T follicular helper cell (primary cell): ENCODE measurements at places on chromosomes 11 and 22.

GRCh38 chr11:81970886-81971285 lies 762.8 kb downstream of the FAM181B start:
- no peak for DNase-seq

DNA sequence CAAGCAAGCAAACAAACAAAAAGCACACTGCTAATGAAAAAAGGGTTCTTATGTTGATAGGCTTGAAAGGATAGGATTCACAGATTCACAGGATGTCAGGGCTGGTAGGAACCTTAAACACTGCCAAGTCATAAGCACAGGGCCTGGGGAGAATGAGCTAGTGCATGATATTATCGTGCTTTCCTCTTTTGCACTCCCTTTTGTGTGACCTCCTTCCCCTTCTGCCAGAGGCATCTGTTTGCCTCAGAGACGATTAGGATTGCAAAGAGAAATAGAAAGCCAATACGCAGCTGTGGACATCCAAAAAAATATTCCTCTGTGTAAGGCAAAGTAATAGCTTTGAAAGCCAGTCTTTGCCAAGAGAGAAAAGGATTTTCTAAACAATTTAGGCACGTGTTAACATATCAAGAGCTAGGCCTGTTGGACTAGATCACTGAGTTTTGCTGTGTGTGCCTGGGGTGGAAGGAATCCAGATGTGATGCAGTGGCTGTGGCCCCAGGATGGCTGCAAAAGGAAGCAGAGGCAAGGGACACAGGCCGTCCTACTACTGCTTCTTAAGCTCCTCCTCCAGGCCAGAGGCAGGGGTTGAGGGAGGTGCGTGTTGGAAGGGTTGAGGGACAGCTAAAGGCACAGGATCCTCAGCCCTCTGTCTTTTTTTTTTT lies 30.6 kb downstream of the MCHR1 start:
- no peak for DNase-seq

GRCh38 chr11:75140269-75141138 lies 10.4 kb upstream of the SLCO2B1 start:
- peak; percentile 68 for DNase-seq

DNA sequence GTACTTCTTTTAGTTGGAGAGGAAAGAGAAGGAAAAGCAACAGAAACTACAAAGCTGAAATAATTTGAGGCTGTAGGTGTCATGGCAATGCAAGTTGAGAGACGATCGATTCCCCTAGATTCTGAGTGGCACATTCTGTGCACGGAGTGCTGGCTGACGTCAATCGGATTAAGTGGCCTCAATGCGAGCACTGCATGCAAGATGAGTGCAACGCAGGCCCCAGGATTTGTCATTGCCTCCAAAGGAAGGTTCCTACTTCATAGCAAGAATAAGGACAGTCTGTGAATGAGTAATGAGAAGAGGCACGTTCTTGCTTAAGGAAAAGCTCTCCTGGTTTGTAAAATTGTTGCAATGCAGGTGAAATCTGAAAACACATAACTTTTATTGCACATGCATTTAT lies 892.4 kb downstream of the KCNA4 start:
- no peak for DNase-seq

DNA sequence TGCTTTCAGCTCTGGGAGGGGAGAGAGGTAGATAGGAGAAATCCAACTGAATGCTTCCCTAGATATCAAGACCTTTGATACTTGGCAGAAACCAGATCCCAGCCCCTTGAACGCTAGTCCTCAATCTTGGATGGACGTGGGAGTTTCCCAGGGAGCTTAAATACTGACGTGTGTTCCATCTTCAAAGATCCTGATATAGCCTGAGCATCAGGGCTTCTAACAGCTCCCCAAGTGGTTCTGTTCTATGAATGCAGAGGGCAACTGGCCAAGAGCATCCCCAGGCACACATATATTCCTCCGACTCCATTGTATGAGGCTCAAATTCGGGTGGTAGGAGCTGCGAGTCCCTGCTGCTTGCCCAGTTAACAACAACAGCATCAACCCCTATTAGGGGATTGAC lies 8.7 kb upstream of the ACCS start:
- DNase-seq = no peak

- no peak for DNase-seq
Observed at GRCh38 chr11:77726524-77726923, 88.9 kb upstream of the CLNS1A start.

- DNase-seq = no peak
Observed at GRCh38 chr11:72816404-72816990, 2.3 kb downstream of the ATG16L2 start.

DNA sequence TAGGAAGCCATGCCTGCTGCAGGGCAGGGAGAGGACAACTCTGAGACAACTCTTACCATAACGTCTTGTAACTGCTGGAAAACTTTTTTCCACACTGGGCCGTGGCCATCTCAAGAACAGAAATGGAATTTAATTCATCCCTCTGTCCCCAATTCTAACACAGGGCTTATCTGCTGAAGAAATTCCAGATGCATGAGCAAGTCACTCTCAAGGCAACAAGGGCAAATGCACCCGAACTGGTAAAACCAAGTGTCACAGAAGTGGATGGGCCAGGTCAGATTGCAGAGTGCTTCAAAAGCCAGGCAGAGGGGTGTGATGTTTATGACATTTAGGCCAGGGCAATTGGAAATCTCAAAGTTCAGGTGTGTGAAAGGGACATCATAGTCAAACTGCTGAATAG lies 7.4 kb downstream of the SMPD1 start:
- no peak for DNase-seq

DNA sequence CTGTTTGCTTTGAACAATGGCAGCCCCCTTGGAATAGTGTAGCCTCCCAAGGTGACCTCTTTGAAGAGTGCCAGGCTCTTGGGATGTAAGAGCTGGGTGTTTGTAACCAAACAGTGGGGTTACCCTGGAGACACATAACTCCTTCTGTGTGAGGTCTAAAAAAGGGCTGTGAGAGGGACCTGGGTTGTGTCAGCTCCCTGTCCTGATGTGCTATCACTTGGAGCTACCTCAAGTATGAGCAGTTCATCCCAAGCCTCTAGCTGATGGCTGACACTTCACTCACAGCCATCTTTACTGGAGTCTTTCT lies 40.2 kb downstream of the TSPAN18 start:
- no peak for DNase-seq
